ENCODE measurements at places on chromosomes 16 and 17.

- no peak for DNase-seq
Observed at GRCh38 chr16:10255728-10256127, 73.5 kb upstream of the GRIN2A start.

GRCh38 chr16:86966777-86967176 lies 350.4 kb downstream of the C16orf95 start:
- no peak for DNase-seq

DNA sequence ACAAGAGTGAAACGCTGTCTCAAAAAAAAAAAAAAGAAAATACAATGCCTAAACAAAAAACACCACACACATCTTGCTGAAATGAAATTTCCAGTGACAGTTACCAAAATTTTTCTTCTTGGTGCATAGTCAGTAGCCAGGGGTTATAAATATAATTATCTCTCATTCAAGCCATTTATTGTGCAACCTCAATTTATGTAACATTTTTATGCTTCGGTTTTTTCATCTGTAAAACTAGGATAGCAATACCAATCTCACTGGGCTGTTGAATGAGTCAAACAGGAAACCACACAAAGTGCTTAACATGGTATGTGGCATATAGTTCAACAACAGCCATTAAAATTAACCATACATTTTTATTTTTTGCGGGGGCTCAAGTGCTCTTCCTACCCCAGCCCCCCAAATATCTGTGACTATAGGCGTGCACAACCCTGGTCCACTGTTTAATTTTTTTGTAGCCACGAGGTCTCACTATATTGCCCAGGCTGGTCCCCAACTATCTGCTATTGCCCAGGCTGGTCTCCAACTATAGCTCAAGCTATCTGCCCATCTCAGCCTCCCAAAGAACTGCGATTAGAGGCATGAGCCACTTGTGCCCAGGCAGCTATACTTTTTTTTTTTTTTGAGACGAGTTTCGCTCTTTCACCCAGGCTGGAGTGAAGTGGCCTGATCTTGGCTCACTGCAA lies 2.6 kb downstream of the COG4 start:
- DNase-seq = peak; percentile 59

DNA sequence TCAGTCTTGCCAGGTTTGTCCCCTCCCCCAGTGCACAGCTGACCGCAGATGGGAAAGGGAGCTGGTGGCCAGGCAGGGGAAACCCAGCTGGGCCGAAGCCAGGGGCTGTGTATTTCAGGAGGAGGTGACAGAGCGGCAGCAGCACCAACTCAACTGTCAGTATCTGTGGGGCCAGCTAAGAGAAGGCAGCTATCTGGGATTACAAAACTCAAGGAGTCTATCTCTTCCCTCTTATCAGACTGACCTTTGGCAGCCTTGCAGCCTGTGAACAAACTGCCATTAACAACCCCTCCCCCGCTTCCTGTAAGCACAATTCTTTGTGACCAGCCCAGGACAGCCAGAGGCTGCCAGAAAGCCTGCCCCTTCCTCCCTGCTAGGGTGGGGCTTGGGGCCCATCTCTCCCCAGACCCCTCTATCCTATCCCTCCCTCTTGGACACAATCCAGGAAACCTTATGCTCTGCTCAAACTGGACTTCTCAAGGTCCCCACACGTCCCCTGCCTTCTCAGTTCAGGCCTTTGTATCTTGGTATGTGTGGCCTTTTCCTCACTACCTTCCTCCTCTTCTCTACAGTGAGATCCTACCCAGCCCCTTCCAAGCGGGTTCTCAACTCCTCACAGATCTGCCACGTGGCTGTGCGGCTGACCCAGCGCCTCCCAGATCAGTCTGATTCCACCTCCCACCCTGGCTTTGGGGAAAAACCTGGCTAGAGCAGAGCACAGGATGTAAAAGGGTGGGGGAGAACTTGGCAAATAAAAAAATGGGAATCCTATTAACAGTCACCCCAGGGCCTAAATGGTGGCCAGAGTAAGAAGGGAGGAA lies 10.5 kb downstream of the ST3GAL2 start:
- peak; percentile 96 for DNase-seq

GRCh38 chr17:42428141-42428944 lies 5.3 kb upstream of the CAVIN1 start:
- peak; percentile 91 for DNase-seq

DNA sequence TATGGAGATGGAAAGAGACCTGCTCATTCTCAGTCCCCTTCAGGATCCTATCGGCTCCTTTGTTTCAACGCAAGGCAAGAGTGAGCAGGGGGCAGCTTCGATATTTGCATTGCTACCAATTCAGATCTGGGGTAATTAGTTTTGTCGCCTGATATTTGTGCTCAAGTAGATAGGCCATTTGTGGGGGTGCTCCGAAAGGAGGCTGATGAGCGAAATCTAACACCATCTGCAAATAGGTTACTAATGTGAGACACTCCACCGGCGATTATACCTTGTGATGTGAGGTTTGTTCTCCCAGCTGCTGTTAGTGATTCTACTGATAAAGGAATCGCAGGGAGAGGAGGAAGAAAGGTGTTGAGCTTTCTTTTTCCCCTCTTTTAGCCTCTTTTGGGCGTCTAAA lies 31.5 kb downstream of the WSCD1 start:
- no peak for DNase-seq

GRCh38 chr17:17692353-17693252 lies 11.3 kb downstream of the RAI1 start:
- no peak for DNase-seq

- no peak for DNase-seq
Observed at GRCh38 chr16:56767024-56767423, 37.1 kb downstream of the NUP93 start.

- DNase-seq = no peak
Observed at GRCh38 chr16:70561623-70562022, 38.0 kb downstream of the SF3B3 start.

DNA sequence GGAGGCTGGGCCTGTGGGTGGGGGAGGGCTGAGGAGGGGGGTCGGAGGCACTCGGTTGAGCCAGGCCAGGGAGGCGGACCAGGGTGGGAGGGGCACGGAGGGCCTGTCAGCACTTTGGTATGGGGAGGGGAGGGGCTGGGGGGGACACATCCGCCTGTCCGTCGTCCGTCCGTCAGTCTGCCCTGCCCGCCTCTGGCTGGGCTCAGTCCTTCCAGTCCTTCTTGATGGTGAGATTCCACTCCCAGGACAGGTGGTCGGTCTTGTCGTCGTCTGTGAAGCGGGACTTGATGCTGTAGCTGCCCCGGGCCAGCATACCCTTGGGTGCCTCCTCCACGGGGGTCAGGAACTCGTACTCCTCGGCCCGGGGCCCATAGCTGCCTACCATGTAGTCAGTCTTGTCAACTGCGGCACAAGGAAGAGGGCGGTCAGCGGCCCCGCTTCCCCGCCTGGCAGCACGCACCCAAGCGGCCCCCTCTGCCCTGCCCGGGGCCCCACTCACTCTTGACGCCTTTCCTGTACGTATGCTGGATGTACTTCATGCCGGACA lies 2.4 kb downstream of the ARHGDIA start:
- no peak for DNase-seq

DNA sequence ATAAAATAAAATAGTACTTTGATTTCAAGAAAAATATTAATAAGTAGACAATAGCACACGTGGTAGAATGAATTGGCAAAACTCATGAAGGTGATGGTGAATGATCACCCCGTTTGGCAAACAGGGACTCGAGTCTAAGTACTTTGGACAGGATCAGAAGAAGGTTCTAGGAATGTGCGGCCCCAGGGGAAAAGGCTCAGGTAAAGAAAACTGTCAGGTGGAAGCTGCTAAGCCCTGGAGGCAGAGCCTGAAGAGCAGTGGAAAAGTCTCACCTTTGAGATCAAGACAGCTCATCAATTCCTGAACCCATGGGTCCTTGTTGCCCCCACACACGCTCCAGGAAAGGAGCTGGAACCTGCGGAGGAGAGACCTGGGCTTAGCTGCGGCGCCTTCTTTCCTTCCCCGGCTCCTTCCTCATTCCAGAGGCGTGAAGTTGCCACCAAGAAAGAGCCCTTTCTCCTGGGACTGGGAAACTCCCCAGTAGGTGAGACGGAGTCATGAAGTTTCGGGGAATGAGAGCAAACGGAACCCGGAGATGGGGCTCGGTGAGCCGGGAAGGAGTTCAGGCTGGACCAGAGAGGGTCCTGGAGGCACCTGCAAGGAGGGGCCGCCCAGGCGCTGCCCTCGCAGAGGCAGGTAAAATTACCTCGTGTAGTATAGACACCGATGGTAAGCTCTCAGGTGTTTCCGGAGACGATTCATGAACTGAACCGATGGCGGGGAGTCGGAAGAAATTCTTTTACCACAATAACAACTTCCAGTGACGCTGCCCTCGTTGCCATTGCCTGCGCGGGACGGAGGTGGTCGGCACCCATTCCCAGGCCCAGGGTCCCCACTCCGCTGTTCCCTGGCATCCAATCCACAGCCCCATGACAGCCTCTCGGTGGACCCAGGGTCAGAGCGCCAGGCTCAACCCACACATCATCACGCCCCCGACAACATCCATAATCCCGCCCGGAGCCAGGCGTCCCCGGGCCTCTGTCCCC lies 1.2 kb upstream of the ZMYND15 start:
- no peak for DNase-seq

GRCh38 chr16:68242926-68243858 lies 2.0 kb upstream of the PLA2G15 start:
- no peak for DNase-seq

- DNase-seq = peak; percentile 22
Observed at GRCh38 chr16:21083729-21084268, 66.8 kb downstream of the DNAH3 start.

DNA sequence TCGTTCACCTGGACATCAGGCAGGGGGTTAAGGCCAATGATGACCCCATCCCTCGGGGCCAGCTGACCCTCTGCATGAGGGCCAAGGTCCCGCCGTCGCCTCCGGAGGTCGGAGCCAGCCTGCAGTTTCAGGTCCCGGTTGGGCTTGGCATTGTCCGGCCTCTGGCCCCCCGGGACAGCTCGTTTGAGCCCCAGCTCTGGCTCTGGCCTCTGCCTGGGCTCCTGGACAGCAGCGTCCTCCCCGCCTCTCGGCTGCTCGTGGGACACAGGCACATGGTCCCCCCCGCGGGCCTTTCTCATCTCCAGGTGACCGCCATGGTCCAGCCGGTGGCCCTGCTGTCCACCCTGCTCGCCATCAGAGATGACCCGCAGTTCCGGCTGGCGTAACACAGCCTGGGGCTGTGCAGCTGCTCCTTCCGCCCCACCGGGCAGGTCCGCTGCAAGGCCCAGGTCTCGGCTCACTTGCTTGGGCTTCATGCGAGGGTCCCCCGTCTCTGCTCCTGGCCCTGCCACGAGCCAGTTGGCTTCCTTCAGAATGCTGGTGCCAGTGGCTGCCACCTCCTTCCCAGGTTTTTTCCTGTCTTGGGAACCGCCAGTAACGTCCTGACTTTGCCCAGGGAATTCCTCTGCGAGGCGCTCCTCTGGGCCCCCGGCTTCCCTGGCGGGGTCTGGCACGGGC lies 6.7 kb downstream of the NDUFAF8 start:
- DNase-seq = no peak

- DNase-seq = no peak
Observed at GRCh38 chr17:44464037-44464436, 39.2 kb downstream of the GPATCH8 start.

GRCh38 chr16:23141959-23142740 lies 7.1 kb downstream of the USP31 start:
- no peak for DNase-seq

DNA sequence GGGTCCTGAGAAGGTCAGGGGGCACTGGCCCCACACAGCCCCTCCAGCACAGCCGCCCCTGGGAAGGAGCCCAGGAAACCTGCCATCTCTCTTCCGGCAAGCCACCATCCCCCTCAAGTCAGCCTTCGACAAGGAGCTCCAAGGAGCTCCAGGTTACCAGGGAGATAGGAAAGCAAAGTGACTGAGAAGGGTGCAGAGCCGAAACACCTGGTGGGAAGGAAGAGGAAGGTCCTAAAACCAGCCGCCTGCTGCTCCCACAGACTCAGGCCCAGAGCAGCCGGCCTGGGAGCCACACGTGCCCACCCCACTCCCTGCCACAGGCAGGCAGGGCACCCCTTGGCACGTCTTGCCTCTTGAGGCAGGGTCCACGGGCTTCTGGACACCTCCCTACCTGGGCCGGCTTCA lies 80.7 kb downstream of the TIMM22 start:
- no peak for DNase-seq

- no peak for DNase-seq
Observed at GRCh38 chr16:30369938-30370455, 297 bp downstream of the TBC1D10B start.

DNA sequence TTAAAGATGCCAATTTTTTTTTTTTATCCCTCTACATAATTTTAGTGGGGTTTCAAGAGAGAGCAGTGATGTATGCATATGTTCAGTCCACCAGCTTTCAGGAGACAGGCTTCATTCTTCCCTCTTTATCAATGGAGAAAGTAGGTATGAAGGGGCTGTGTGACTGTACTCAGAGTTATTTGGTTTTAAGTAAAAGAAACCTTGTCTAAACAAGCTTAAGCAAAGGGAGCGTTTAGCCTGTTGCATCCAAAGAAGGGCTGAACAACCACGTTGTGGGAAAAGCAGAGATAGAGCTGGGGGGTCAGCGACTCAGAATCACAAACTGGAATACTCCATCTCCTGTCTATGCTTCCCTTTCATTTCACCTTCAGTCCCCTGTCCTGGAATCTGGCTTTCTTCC lies 50.4 kb upstream of the HAS3 start:
- no peak for DNase-seq

DNA sequence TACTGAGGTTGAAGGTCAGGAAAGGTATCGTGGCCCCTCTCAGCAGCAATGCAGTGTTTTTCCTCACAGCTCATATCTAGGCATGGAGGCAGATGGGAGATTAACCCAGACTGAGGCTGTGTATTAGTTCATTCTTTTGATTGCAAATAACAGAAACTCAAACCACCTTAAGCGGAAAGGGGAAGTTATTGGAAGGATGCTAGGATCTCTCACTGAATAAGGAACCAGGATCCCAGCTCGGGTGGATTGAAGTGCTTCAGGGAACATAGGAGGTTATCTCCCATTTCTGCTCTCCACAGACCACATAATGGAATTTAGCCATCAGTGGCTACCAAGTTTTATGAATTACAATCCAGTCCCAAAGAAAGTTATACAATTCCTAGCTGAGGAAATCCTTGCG lies 8.2 kb downstream of the ZNF689 start:
- DNase-seq = no peak

Data from Kasumi-1 (cell line).